ENCODE measurements at places on chromosomes 16 and 17.
A peak's percentile ranks its signal among the peaks of the same experiment; 100 is the strongest.

DNA sequence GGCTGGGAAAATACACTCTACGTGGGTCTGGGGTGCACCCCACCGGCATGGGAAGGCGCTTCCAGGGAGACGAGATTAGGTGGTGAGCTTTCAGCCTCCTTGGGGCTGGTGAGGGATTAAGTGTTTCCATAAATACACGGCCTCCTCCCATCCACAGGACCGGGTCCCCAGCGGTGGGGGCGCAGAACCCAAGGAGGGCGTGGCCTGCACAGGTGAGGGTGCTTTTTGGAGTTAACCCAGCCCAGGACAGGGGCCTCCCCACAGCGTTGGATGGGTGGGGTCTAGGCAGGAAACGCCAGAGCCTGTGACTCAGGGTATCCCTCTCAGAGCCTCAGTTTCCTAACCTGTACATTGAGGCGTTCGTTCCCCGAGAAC lies 1.1 kb downstream of the C16orf74 start:
- no peak for DNase-seq

DNA sequence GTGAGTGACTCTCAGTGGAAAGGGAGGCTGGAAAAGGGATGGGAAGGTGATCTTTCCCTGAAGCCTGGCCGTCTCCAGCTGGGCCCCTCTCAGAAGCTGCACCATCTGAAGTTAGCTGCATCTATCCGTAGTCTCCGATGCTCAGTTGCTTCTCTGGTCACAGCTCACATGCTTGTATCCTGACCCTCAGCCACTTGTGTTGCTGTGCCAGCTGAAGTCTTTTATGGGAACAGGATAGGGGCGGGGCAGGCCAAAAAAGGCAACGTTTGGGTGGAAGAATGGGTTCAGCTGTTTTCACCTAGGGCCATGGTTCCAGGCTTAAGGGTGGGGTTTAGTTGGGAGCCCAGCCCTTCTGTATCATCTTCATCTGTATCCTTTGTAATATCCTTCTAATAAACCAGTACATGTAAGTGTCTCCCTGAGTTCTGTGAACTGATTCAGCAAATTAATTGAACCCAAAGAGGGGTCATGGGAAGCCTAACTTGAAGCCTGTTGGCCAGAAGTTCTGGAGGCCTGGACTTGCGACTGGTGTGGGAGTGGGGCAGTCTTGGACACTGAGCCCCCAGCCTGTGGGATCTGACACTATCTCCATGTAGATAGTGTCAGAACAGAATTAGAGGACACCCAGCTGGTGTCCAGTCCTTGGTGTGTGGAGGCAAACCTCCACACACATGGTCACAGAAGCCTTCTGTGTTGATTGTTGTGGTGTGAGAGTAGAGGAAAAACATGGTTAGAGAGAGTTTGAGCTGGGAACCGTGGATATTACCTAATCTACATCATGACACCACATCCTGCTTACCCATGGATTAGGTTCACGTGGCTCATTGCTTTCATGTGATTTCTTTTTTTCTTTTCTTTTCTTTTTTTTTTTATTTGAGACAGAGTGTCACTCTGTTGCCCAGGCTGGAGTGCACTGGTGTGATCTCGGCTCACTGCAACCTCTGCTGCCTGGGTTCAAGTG lies 49.3 kb upstream of the FBXO47 start:
- no peak for DNase-seq

- DNase-seq: no peak
Measured at GRCh38 chr17:1779571-1780131, 17.8 kb downstream of the SERPINF1 start.

- no peak for DNase-seq
Measured at GRCh38 chr16:50683689-50684374, 2.7 kb upstream of the SNX20 start.

DNA sequence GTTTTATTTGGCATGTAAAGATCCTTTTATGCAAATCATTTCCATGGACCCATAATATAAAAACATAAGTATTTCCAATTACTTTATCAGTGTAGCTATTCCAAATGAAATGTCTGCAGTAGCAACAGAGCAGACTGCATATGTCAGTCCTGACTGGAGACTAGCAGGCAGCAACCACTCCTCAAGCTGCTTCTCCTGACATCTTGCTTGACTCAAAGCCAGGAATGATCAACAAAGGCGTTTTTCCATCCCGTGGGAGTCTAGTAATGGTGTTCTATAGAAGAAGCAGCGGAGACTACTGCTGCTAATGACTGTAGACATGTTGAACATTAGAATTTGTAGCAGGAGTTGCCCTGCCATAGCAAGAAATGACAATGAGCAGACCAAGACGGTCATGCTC lies 73.2 kb upstream of the AKTIP start:
- DNase-seq: no peak

GRCh38 chr16:85986931-85987749 lies 88.2 kb downstream of the IRF8 start:
- DNase-seq: no peak

DNA sequence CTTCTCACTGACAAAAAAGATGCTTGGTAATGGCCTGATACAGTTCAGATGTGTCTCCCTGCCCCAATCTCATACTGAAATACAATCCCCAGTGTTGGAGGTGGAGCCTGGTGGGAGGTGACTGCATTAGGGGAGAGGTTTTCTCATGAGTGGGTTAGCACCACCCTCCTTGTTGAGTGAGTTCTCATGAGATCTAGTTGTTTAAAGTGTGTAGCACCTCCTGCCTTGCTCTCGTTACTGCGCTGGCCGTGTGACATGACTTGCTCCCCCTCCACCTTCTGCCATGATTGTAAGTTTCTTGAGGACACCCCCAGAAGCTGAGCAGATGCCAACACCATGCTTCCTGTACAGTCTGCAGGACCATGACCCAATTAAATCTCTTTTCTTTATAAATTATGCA lies 5.0 kb downstream of the TSR1 start:
- DNase-seq: no peak

DNA sequence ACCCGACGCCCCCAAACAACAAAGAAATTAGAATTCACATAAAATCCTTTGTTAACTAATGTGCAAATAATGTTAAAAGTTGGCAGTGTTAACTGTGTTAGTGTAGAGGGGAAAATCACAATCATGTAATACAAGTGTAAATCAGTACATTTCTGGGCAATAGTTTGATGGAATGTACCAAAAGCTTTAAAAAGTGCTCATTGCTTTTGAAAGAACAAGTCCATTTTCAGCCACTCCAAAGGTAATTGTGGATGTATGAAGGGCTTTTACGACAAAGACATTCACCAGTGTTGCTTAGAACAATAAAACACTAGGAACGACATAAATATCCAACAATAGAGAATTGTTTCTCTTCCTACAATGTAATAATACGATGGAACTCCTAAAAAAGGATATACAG lies 9.1 kb downstream of the GLOD4 start:
- DNase-seq: no peak

DNA sequence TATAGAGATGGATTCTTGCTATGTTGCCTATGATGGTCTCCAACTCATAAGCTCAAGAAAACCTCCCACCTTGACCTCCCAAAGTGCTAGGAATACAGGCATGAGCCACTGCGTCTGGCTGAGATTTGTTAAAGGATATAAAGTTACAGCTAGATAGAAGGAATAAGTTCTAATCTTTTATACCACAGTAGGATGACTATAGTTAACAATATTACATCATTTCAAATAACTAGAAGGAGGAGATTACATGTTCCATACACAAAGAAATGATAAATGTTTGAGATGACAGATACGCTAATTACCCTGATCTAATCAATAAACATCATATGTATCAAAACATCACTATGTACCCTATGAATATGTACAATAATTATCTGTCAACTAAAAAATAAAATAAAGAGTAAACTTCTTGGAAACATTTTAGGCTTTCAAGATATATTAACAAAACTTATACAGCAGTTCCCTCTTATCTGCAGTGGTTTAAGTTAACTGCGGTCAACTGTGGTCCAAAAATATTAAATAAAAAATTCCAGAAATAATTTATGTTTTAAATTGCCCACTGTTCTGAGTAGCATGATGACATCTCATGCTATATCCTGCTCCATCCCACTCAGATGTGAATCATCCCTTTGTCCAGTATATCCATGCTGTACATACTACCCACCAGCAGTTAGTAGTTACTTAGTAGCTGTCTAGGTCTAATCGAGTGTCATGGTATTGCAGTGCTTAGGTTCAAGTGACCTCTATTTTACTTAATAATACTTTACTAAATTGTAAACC lies 129.2 kb upstream of the NACA2 start:
- DNase-seq: no peak

GRCh38 chr16:2925951-2926649 lies 14.4 kb downstream of the FLYWCH1 start:
- no peak for DNase-seq

GRCh38 chr17:43360376-43360738 lies 38.4 kb upstream of the ARL4D start:
- peak; percentile 12 for DNase-seq

DNA sequence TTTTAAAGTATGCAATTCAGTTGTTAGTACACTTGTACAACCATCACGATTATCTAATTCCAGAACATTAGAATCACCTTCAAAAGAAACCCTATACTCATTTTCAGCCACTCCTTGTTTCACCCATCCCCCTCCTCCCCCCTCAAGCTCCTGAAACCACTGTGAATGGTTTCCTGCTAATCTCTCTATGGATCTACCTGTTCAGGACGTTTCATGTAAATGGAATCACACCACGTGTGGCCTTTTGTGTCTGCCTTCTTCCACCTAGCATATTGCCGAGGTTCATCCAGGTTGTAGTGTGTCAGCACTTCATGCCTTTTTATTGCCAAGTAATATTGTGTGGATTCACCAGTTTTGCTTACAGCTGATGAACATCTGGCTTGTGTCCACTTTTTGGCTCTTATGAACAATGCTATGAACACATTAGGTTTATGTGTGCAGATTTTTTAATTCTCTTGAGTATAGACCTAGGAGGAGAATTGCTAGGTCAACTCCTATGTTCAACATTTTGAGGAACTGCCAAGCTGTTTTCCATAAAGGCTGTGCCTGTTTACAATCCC lies 17.8 kb downstream of the EIF4A3 start:
- DNase-seq: no peak

DNA sequence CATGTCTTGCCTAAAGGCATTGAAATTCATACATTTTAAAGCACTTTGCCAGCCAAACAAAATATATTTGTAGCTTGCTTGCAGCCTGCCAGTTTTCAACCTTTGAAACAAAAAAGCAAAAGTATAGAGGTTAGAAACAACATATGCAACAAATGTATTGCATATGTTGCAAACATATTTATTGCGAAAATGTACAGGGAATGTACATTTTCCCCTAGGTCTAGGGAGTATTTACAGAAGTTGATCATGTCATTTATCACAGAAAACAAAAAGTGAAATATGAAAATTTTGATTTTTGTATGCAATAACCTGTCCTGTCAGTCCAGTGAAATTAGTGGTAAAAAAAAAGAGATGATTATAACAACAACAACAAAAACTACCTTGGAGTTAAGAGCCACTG lies 171.5 kb downstream of the SPECC1 start:
- no peak for DNase-seq

DNA sequence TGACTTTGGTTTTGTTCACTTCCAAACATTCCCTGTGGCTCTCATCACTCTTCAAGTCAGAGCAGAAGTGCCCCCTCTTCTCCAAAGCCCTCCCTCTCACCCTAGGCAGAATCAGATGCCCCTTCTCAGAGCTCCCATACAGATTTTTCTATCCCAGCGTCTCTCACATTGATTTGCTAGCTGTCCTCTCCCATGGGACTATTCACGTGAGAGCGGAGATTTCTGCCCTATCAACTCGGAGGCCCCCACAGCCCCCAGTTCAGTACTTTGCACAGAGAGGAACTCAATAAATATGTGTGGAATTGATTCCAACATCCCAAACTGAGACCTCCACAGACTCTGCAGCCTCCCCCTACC lies 182.6 kb downstream of the C16orf78 start:
- no peak for DNase-seq

DNA sequence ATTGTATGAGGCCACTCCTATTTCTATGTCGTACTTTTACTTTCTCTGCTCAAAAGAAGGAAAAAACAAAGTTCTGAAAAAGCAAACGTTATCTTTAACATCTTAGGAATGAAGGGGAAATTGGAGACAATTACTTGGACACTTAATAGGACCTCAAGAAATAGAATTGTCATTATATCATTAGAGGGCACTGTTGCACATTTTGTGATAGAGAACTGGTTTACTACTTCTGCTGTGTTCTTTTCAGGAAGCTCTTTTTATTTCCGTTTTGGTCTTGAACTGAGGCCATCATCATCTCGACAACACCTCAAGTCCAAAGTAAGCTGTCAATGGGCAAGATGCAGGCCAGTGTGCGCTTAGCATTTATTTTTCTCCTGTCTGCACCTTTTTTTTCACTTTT lies 14.6 kb downstream of the COG4 start:
- no peak for DNase-seq

DNA sequence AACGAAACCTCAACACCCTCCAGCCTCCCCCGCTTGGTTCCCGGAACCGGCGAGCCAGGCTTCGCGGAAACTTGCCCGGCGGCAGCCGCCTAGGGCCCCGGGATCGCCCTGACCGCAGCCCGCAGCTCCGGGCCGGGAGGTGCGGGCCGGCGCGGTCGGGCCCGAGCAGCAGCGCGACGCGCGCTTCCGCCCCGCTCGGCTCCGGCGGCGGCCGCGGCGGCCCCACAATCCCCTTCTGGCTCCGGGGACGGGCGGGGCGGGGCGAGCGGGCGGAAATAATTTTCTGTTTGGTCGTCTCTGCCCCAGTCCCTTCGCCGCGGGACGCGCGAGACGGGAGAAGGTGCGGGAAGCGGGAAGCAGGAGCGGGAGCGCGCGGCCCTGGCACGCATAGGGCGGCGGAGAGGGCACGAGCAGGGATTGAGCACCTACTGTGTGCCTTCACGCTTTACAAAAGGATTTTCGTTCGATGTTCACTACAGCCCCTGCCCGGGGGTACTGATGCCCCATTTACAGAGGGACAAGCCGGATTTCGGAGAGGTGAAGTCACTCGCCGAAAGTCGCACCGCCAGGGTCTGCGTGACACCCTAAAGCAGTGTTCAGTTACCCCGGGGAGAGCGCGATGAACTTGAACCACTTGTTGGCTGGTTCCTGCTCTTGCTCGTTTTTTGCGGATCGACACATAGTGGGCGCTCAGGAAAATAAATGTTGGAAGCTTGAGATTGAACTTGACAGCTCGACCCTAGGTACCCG lies 2.7 kb upstream of the MLLT6 start:
- DNase-seq: peak; percentile 37

- no peak for DNase-seq
Measured at GRCh38 chr16:78976212-78976611, 624.3 kb downstream of the MAF start.

GRCh38 chr16:87608400-87608985 lies 6.2 kb downstream of the JPH3 start:
- no peak for DNase-seq

- no peak for DNase-seq
Measured at GRCh38 chr17:6868582-6868981, 37.1 kb upstream of the TEKT1 start.

- no peak for DNase-seq
Measured at GRCh38 chr17:4769628-4770027, 2.1 kb upstream of the TM4SF5 start.

- no peak for DNase-seq
Measured at GRCh38 chr16:51003850-51004566, 147.1 kb downstream of the SALL1 start.

DNA sequence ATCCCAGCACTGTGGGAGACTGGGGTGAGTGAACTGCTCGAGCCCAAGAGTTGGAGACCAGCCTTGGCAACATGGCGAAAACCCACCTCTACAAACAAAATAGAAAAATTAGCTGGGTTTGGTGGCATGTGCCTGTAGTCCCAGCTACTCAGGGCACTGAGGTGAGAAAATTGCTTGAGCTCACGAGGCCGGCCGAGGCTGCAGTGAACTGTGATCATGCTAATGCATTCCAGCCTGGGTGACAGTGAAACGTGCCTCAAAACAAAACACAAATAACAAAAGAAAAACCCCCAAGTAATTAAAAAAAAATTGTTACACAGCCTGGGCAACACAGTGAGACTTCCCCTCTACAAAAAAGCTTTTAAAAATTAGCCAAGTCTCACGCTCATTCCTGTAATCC lies 5.0 kb downstream of the CCDC47 start:
- no peak for DNase-seq
